ENCODE measurements at places on chromosomes 11 and 22.

DNA sequence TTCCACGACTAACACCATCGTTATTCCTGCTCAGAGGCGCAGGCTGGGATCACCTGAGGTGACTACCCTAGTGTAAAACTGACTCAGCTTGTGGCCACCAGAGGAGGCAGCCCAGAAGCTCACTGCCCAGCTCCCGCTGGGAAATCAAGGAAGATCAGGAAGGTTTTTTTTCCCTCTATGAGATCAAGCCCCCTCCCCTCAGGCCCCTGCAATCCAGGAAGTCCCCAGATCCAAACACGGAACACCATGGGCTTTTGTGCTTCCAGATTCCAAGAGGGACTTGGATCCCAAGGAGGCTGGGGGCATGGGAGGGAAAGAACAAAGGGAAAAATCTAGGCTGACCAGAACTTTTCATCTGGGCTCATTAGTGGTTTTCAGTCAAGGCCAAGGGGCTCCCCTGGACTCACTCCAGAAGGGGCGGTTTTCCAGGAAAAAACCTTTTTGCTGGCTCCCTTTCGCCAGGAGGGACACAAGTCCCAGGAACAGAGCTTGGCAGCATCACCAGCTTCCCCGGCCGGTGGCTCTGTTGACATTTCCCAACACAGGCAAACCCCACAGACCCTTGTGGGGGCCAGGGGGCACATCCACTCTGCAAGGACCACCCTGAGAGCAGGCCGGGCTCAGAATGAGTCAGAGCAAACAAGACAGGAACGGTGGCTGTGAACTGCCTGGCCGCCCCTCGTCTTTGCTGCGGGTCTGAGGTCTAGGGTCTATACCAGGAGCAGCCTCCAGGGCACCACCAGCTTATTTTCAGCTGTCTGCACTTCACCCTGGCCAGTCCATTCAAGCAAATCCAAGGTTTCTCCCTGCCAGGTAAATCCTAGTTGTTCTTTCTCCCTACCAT, 36.8 kb downstream of the MYH9 start:
- peak; percentile 89 for DNase-seq

- DNase-seq, result no peak
Observed at GRCh38 chr11:69339041-69339733, 45.2 kb downstream of the MYEOV start.

GRCh38 chr22:38451404-38451803, 3.6 kb downstream of the KCNJ4 start:
- no peak for DNase-seq

DNA sequence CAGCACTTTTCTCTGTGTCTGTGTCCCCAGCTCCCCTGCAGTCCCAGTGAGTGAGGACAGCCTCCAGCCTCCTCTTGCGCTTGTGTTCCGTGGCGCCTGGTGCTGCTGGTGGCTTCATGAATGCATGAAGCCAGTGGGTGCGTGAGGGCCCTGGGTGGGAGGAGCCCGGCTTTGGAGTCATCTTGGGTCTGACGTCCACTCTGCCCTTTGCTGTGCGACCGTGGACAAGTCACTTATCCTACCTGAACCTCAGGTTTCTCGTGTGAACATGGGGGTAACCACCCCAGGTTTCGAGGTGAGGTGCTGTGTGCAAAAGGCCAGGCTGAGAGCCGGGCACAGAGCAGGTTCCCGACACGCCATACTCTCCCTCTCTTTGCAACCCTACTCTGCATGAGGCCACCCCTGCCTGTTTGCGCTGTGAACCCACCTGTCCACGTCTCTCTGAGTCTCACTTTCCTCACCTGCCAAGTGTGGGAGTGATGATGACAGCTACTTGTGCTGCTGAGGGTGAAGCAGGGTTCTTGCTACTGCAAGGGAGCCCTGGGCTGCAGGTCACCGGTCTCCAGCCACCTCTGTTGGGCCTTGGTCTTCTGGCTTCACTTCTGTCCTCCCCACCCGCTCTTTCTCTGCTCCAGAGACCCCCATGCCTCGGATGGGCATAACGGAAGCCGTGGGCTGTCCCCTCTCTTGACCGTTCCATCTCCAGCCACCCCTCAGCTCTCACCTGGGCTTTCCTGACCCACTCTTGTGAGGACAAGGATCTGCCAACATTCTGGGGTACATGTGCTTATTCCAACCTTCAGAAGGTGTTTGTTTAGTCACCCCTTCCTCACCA, 537.6 kb downstream of the TBC1D22A start:
- no peak for DNase-seq

GRCh38 chr22:22935546-22936157, 48.0 kb downstream of the IGLL5 start:
- DNase-seq, result no peak

GRCh38 chr11:74449369-74449931, 17.9 kb downstream of the KCNE3 start:
- DNase-seq, result peak; percentile 77

GRCh38 chr11:84673753-84674152, 953.4 kb downstream of the DLG2 start:
- peak; percentile 33 for DNase-seq

GRCh38 chr11:116114198-116114651, 610.0 kb upstream of the CADM1 start:
- no peak for DNase-seq
